D721Med (cell line): ENCODE measurements at places on chromosomes 5 and 9.
A peak's percentile ranks its signal among the peaks of the same experiment; 100 is the strongest.

DNA sequence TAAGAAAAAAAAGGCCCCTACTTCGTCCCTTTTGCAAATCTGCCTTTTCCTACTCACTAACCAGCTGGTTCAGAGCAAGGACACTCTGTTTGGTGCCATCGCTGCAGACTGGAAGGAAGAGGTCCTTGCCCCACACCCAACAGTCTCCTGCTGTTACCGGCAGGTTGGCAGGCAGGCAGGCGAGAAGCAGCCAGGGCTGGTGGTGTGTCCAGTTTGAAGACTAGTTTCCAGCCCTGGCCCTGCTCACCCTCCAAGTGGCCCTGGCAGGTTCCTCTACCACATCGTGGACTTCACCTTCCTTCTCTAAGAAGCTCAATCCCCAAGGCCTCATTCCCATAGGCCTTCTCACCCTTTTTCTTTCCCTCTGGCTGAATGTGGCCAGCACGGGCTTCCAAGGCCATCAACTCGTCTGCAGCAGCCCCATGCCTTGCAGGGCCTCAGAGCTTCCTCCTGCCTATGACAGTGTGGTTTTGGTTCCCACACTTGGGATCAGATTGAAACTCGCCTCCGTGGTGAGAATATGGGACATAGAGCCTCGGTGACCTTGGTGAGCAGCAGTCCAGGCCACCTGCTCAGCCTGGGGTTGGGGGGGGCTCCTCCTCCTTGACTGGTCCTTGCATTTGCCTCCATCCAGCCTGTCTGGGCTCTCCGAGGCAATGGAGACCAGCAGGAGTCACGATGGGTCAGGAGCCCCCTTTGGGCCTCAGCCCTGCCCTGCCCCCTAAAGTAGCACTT lies 22.9 kb downstream of the TGFBI start:
- DNase-seq = no peak

- DNase-seq = peak; percentile 72
Measured at GRCh38 chr5:6583049-6583880, 49.6 kb downstream of the NSUN2 start.

DNA sequence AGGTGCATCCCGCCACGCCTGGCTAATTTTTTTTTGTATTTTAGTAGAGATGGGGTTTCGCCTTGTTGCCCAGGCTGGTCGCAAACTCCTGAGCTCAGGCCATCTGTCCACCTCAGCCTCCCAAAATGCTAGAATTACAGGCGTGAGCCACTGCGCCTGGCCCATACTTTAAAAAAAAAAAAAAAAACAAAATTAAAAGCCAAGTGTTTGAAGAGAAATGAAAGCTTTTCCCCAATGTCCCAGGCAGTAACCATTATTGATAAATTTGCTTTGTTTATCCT lies 9.5 kb downstream of the PRRC2B start:
- DNase-seq = no peak

DNA sequence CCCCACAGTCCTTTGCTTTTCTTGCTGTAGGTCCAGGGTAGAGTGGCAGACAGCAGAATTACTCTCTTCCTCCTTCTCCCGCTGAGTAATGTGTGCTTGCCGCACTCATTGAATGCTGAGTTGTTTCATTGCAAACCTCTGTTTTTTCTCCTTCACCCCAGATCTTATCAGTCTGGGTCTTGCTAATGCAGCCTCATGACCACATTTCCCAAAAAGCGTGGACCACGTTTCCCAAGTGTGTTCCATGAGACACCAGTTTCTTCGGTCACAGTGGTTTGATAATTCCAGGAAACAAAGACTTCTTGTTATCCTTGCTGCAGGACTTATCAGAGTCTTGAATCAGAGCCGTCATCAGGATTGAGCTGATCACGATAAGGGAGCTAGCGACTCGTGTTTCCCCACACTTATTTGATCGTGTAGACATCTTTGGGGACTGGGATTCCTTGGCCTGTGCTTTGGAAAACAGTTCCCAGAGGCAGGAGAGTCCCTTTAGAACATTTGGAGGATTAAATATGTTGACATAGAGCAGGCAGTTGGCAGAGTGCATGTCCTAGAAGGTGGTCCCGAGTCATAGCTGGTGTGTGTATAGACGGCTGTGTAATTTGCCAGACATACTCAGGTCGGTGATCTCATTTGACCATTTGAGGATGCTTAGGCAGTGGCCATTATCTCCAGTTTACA lies 4.4 kb downstream of the LRRC8A start:
- no peak for DNase-seq

- DNase-seq = peak; percentile 78
Measured at GRCh38 chr9:34994260-34994899, 4.8 kb downstream of the DNAJB5 start.

- no peak for DNase-seq
Measured at GRCh38 chr5:40121236-40121635, 558.5 kb upstream of the PTGER4 start.

GRCh38 chr5:141743866-141744272 lies 61.8 kb upstream of the ARAP3 start:
- DNase-seq = no peak

DNA sequence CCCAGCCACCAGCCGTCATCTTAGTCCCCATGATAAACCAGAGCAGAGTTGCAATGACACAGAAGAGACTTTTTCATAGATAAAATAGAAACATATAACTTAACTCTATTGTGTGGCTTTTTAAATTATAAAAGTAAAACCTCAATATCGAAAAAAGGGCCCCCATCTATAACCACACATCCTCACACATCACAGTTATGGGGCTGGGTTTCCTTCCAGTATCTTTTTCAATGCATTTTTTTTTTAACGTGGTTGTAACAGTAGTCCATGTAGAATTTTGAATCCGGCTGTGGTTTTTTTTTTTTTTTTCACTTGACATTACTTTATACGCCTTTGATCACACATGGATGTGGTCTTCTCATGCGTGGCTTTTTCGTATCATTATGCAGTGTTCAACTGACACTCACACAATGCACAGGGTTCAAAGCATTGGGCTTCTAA lies 77.4 kb downstream of the CFAP77 start:
- no peak for DNase-seq

- no peak for DNase-seq
Measured at GRCh38 chr5:61394078-61394704, 62.1 kb downstream of the ZSWIM6 start.

GRCh38 chr5:160390787-160391696 lies 8.8 kb downstream of the FAM200C start:
- no peak for DNase-seq

DNA sequence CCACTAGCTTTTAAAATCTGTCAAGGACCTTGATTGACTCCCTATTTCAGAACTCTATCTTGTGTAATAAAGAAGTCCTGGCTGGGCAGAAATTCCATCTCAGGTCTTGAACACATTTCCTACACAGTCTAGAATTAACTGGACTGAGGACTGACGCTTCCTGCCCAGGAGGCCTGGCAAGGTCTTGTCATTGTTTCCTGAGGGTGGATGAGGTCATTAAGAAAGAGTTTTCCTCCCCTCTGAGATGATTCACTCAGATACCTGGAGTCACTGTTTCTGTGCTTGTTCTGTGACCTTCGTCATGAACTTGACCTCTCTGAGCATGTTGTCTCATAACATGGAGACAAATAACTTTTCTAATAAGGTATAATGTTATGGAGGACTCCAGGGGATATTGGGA lies 10.0 kb downstream of the MTAP start:
- no peak for DNase-seq

- DNase-seq = no peak
Measured at GRCh38 chr5:57417971-57418370, 64.6 kb downstream of the ACTBL2 start.

GRCh38 chr9:69199769-69200470 lies 25.8 kb downstream of the TJP2 start:
- DNase-seq = no peak

- DNase-seq = no peak
Measured at GRCh38 chr5:96509721-96510350, 76.8 kb upstream of the PCSK1 start.

DNA sequence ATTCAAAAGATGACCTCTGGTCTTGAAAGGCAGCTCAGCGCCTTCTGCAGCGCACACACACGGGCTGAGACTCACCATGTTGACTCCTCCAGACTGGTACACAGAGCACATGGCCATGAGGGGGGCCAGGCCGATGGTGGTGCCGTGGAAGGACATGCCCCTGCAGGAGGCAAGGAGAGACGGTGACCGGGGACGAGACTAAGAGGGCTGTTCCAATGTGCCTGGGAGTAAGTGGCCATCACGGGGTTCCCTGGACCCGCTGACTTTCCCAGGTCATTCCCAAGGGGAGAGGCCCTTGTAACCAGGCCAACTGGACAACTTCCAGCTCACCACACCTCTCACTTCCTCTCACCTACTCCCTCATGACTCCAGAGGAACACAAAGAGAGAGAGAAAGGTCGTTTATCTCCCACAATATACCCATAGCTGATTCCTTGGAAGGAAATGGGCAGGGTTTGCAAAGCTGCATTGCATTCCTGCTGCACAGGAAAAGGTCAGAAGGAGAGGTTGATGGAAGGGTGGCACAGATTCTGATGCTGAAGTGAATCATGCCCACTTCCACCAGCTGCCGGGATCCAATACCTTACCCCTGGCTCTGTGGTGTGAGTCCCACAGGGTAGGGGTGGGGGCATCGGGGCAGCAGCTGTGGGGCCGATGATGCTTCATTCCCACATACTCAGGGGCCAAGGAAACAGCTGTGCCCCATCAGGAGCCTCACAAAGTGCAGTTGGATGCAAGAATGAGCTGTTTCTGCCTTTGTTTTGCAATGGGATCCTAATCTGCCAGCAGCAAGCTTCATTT lies 47.2 kb downstream of the NIPAL4 start:
- DNase-seq = no peak

GRCh38 chr9:27701587-27701986 lies 128.3 kb upstream of the C9orf72 start:
- DNase-seq = no peak

DNA sequence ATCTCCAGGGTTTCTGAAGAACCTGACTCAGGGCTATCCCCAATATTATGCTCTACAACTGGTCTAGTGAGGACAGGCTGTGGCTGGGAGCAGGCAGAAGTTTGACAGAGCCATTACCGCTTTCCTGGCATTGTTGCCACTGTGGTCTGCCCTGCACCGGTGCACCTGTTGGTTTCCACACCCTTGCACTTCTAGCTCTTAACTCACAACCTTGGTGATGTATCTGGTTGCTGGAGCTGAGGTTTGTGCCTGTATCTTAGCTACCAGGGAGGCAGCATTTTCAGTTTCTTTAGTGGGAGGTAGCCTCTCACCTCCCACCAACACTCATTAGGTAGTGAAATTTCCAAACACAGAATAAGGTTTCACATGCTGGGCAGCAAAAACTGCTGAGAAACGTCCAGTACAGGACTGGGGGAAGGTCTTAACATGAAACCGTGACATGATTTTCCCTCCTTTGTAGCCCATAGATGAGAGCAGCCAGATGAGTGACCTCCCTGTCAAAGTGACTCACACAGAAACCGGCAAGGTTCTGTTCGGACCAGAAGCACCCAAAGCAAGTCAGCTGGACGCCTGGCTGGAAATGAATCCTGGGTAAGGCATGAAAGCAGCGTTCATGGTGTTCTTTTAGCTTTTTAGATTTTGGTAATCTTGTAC lies 57.7 kb downstream of the SMARCA2 start:
- DNase-seq = no peak

DNA sequence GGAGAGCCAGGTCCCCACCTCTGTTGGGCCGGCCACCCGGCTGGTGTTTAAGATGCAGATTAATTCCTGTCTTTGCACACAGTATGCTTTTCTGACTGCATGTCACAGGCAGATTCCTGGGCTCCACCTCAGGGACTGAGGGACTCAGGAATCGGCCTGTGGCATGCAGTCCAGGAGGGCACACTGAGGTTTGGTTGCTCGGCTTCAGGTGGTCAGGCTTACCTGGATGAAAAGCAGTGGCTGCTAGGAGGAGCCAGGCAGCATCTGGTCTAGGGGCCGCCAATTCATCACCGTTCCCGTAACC lies 1.1 kb downstream of the WDR5 start:
- no peak for DNase-seq

GRCh38 chr5:178323961-178324360 lies 91.4 kb upstream of the PHYKPL start:
- DNase-seq = no peak

DNA sequence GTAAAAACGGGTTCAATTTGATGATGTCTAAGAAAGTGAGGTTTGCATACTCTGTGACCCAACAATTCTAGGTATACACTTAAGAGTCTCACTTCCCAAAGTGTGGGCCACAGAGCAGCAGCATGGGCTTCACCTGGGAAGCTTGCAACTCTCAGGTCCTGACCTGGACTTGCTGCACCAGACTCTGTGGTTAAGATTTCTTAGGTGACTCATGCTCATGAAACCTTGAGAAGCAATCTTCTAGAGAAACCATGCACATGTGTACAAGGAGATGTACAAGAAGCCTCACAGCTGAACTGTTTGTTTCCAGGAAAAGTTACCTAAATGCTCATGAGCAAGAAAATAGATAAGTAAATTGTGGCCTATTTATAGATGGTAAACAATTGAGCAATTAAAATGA lies 30.0 kb downstream of the DNAJC21 start:
- no peak for DNase-seq

- no peak for DNase-seq
Measured at GRCh38 chr5:98398465-98398864, 375.0 kb upstream of the RGMB start.
